Bladder microvascular endothelial cell (primary cell): ENCODE measurements at places on chromosomes 3 and 15. TPM values are rescaled to one million over a fixed set of nuclear protein-coding genes. Genes with fewer than 3 reads are reported as not detected.

The RTP1 gene
- not detected in 2 replicates for total RNA-seq

The ABI3BP gene
- 1.5 and 17.4 TPM in 2 replicates for total RNA-seq

The PLIN1 gene
- 0.06 TPM in 1 of 2 replicates, not detected in the other for total RNA-seq

The EOGT gene
- 59.3 and 59.7 TPM in 2 replicates for total RNA-seq

The CFAP100 gene
- not detected in 2 replicates for total RNA-seq

The DAPK2 gene
- 11.2 and 25.0 TPM in 2 replicates for total RNA-seq

The LRRN1 gene
- total RNA-seq, result not detected in 2 replicates

The GOLGA8J gene
- total RNA-seq, result 0.13 TPM in 1 of 2 replicates, not detected in the other

The EFHB gene
- 0.25 TPM in 1 of 2 replicates, not detected in the other for total RNA-seq

The C3orf80 gene
- total RNA-seq, result not detected in 2 replicates

The SEMA7A gene
- total RNA-seq, result 0.65 and 2.9 TPM in 2 replicates
